ENCODE measurements at places on chromosomes 5 and 9. TPM values are rescaled to one million over a fixed set of nuclear protein-coding genes. Genes with fewer than 3 reads are reported as not detected.
A peak's percentile ranks its signal among the peaks of the same experiment; 100 is the strongest.

SPAG8 gene
- 2.4 TPM for total RNA-seq

DNA sequence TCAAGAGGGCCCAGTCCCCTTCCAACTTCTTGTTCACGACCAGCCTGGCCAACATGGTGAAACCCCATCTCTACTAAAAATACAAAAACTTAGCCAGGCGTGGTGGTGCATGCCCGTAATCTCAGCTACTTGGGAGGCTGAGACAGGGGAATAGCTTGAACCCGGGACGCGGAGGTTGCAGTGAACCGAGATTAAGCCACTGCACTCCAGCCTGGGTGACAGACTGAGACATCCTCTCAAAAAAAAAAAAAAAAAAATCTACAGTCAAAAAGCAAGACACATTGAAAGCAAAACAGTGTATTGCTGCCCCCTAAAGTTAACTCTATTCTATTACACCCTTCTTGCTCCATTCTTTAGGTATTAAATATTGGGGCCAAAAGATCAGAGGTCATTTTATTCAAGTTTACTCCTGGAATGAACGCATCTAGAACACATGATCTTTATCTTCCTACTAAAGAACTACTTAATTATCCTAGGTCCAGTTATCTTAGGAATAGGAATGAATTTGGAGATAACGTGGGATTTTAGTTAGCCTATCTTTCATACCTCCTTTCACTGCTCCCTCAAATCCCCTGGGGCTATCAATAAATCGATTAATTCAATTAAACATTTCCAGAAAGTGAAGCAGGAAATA lies 2.4 kb downstream of the ATG12 start:
- no peak for DNase-seq

GRCh38 chr5:75734913-75735789 lies 17.9 kb upstream of the POC5 start:
- DNase-seq = no peak

DNA sequence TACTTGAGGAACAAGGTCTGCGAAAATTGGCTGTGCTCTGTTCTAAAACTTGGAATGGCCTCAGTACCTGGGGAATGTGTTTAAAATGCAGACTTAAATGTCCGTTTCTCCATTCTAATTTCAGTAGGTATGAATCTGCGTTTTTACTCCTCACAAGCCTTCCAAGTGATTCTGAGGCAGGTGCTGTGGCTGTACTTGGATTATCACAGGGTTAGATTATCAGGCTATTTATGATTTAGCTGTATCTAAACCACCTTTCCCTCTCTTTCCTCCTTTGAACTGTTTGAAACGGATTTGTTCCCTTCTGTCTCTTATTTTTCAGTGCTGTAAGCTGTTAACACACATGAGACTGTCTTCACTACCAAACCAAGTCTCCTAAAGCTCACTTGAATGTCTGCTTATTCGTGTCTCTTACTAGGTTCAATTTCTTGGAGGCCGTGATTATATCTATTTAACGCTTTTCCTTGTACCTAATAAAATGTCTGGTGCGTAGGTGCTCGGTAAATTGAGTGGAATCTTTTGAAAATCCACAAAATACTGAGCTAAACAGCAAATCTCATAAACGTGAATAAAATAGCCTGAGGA lies 714 bp upstream of the CETN3 start:
- DNase-seq = no peak

SPATA6L gene
- total RNA-seq = not detected

GRCh38 chr9:107992271-107992670 lies 502.7 kb upstream of the KLF4 start:
- no peak for DNase-seq

DNA sequence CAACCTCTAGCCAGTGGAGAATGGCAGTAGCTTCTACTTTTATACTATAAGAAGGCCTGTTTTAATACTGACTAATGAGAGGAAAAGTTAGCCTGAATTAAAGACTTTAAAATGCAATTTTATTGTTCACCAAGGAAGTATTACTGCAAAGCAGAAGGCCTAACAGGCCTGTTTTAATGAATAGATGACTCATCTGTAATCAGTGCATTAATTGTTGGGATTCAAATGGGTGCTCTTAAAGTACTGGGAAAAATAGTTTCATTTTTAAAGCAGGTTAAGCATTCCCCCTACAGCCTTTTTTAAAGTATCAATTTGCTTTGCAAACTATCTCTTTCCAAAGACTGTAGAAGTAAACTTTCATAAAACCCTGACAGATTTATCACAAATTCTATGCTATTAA lies 147.7 kb downstream of the SIL1 start:
- DNase-seq = no peak

DNA sequence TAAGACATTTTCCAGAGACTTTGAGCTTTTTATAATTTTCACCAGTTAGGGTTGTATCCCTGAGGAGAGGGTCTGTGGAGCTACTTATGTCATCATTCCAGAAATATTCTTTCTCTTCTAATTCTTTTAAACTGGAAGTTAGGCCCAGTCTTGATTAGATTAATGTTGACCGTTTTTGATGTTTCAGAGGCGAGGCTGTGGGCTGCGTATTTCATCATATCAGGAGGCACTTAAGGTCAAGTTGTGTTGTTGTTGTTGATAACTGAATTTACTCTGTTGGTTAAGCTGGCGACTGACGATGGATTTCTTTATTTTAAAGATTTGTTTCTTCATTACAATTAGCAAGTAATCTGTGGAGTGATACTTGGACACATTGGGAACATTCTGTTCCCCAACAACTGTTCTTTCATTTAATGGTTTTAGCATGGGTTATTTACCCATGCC lies 20.1 kb downstream of the IPO11 start:
- DNase-seq = no peak

ADGRD2 gene
- not detected for total RNA-seq

- no peak for DNase-seq
Measured at GRCh38 chr5:60436518-60436917, 263.4 kb downstream of the DEPDC1B start.

GRCh38 chr5:40198736-40199135 lies 481.0 kb upstream of the PTGER4 start:
- DNase-seq = no peak

DNA sequence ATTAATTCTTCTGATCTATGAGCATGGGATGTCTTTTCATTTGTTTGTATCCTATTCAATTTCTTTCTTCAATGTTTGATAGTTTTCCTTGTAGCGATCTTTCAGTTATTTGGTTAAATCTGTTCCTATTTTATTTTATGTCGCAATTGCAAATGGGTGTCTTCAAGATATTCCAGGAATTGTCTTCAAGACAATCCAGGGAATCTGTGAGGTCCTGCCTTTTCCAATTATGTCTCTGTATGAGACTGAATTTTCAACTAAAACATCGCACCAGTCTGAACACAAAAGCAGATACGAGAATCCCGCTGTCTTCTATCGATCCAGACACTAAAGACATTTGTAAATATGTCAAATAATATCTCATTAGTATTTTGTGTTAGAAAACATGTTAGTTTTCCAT lies 485.5 kb downstream of the BNC2 start:
- DNase-seq = no peak

GRCh38 chr9:92393686-92394085 lies 10.7 kb downstream of the OGN start:
- DNase-seq = peak; percentile 38

DNA sequence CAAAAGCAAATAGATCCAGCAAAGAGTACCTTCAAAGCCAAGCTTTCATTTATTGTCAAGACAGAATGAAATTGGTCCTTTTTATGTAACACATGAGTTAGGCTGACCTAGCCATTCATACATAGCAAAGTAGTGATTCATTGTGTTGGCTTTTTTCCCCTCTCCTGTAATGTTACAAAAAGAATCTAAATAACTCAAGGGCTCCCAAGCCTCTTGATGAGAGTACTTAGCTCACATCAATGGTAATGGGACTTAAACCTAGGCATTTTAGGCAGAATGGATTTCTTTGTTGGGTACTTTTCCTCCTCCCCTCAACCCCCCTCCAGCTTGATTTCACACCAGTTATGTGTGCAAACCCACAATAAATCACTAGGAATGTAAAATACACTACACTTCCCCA lies 123.7 kb downstream of the EBF1 start:
- no peak for DNase-seq

DNA sequence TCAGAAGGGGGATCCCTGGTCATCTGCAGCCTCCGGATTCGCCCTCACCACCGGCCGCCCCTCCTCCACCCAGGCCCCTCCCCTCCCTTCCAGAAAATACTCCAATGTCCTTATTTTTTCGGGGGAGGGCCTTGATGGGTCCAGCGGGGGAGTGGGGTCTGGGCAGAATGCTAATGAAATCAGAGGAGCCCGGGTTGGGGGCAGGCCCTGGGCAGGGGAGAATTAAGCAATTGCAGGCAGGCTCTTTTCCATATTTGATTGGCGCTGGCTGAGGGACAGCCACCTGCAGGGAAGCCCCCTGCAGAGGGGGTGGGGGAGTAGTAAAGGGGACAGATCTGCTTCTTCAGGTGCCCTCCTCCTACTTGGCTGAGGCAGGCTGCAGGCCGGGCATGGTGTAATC lies 21.3 kb downstream of the PRRX2 start:
- DNase-seq = no peak

HTR4 gene
- total RNA-seq = not detected

DNAH5 gene
- 1.6 TPM for total RNA-seq

GRCh38 chr5:68818057-68818695 lies 275.6 kb upstream of the SLC30A5 start:
- peak; percentile 35 for DNase-seq

DNA sequence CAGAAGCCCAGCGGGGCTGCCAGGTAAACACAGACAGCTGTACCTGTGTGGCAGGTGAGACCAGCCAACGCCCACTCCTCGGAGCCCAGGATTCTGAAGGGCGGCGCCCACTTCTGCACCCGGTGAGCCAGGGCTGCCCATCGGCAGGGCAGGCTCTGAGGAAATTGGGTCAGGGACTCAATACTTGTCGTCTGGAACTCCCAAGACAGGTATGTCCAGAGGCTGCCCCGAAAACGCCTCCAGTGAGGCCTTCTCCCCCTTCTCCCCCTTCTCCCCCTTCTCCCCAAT lies 19.8 kb downstream of the GLT6D1 start:
- no peak for DNase-seq

- DNase-seq = no peak
Measured at GRCh38 chr5:167905919-167906853, 385.3 kb upstream of the WWC1 start.

Measured in MG63 (cell line).